ENCODE measurements at places on chromosomes 13 and 19.

GRCh38 chr13:32272021-32272683 lies 43.0 kb downstream of the ZAR1L start:
- DNase-seq = no peak

- no peak for DNase-seq
Observed at GRCh38 chr13:99630269-99630898, 129.1 kb downstream of the TM9SF2 start.

DNA sequence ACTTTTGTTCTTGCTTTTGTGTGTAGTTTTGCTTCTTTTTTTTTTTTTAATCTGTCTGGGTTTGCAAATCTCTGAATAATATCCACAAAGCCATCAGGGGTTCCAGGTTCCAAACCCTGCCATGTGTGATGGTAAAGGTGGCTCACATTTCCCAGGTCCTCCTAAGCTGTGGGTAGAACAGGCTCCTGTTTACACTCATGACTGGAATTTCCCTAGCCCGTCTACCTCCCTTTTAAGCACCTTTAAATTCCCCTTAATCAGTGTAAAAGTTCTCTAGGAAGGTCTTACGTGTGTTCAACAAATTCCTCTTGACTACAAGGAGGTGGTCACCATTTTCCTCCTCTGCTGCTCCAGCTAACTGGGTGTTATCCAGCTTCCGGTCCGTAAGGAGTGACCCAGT lies 62.8 kb downstream of the EFNB2 start:
- DNase-seq = no peak

DNA sequence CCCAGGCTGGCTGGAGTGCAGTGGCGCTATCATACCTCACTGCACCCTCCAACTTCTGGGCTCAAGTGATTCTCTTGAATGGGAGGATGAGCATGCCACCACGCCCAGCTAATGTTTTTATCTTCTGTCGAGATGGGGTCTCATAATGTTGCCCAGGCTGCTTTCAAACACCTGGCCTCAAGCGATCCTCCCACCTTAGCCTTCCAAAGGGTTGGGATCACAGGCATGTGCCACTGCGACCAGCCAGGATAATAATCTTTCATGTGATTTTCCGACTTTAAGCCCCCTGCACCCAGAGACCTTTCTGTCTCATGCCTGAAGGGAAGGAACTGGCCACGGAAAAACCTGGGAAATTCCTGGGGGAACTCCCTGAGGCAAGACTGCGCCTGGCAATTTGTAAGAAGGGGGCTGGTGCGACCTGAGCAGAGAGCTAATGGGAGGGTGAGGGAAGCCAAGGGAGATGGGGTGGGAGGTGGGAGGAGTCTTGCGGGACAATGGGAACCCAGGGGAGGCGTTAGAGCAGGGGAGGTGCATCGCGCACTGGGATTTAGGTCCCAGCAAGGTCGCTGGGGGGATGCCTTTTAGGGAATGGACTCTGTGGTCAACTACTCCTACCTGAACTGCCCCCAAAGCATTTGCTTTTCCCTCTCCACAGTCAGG lies 1.2 kb upstream of the CCDC124 start:
- no peak for DNase-seq

GRCh38 chr19:56905631-56906150 lies 65.2 kb upstream of the PEG3 start:
- no peak for DNase-seq

GRCh38 chr13:89238496-89238895 lies 1567.3 kb downstream of the SLITRK5 start:
- no peak for DNase-seq

All from T47D (cell line).